ENCODE measurements at places on chromosomes 5 and 9. TPM values are rescaled to one million over a fixed set of nuclear protein-coding genes. Genes with fewer than 3 reads are reported as not detected.

The C9orf50 gene
- not detected for total RNA-seq

The SV2C gene
- 2.1 TPM for total RNA-seq

The ANKRD34B gene
- total RNA-seq: not detected

The SLC6A7 gene
- total RNA-seq: not detected

DNA sequence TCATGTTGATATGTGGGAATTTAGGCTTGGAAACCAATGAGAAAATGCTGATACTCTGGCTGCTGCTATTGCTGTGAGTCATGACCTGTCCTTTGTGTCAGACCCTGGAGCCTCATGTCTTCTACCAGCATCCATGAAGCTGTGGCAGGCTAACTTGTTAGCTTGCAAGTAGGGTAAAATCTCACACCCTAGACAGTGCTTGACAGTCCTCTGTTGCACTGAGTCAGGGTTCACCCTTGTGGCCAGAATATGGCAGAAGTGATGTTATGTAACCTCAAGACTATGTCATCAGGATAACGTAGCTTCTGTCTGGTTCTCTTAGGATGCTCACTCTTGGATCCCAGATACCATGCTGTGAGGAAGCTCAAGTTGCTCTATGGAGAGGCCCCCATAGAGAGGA is 110.8 kb downstream of the LHX2 start:
- no peak for DNase-seq

DNA sequence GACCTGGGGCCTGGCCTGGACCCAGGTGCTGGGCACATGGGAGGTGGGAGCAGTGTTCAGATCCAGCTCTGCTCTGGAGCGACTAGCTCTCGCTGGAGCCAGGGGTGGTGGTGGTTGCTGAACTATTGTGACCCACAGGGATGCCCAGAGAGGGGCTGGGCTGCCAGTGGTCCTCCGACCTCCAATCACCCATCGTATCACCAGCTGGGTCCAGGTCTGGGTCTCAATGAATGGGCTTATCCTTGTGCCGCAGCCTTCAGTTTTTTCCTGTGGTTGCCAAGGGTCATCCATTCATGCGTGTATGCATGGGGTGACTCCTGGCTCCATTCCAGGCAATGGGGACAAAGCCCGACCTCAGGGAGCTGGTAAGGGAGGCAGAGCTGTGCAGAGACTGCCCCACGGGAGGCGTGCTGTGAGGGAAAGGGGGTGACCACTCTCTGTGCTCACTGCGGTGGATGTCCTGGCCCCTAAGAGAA is 68.6 kb upstream of the RNF130 start:
- no peak for DNase-seq

DNA sequence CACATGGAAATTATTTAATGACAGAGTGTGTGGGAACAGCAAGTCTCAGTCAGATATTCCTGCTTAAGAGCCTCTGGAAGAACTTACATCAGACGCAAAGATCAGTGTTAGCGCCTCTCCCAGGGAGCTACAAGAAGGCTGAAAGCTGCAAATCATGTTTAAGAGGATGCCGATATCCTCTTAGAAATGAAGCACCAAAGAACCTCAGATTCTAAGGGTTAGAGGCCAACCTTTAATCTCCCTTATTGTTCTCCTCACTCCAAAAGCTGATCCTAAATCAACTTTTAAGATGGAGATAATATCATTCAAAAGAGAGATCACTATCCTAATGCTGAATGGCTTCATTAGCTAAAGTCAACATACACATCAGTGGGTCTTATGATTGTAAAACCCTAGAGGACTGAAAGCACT is 160.6 kb downstream of the NFIB start:
- no peak for DNase-seq

GRCh38 chr5:78467752-78468357 is 107.4 kb downstream of the SCAMP1 start:
- DNase-seq: no peak

DNA sequence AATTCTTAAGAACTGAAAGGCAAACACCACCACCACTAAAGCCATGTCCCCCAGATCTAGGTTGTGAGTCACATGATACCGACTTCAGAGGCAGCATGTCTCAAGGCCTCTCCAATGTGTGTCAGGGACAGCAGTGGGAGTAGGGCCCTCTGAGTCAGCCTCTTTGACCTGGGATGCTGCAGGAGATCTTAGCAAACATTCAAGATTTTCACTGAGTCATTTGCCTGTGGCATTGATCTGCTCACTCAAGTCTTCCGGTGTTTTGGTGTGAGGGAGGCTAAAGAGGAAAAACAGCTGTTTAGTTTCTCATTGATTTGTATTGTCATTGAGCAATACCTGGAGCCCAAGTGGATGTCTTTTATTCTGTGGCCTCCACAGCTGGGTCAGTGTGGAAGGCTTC is 36.1 kb downstream of the TMC1 start:
- no peak for DNase-seq

DNA sequence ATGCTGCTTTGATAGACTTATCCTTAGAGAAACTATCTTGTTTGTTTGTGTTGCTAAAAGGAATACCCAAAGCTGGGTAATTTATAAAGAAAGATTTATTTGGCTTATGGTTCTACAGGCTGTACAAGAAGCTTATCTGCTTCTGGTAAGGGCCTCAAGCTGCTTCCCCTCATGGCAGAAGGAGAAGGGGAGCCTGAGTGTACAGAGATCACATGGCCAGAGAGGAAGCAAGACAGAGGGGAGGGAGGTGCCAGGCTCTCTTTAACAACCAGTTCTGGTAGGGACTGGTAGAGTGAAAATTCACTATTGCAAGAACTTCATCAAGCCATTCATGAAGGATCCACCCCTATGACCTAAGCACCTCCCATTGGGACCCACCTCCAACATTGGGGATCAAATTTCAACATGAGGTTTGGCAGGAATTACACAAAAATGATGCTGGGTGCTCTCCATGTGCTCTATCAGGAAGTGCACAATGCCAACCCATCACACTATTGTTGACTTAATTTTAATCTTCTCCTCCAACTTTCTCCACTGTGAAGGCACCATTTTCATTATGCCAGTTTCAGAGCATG is 115.1 kb upstream of the SHB start:
- DNase-seq: no peak

DNA sequence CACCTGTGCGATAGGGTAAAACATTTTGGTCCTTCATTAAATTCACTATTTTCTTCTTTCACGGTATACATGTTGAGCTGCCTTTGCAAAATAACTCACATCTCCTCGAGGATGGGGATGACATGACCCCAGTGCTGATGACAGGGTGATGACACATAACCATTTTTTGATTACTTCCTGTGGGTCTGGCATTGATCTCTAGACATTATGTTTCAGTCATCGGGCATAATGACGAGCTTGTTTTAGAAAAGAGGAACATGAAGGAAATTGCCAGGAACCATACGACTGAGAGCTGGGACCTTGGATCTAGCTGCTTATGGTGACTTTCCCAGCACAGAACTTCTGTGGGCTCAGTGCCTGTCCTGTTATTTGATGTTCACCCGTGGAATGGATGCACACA is 25.2 kb downstream of the COL5A1 start:
- no peak for DNase-seq

DNA sequence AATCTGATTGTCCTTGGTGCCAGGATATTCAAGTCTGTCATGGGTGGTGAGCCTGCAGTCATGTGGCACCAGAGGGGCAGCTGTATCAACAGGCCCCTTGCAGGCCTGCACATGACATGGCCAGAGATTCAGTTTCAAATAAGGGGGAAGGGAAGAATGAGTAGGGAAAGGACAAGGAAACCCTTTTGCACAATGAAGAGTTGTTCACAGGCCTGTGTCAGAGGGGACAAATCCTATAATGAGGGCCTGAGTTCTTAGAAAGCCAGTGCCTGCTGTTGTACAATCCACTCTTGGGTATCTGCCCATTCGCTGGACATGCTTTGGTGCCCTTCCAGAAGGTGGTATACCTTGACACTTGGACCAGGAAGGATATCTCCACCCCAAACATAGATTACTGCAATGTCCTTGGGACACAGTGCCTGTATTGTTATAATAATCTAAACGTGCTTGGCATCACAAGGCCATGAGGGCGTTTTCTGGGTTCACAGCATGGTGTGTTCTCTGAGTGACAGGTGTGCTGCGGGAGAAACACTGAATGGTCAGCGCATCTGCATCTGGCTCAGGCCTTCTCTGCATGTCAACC is 1.9 kb upstream of the TMEM171 start:
- DNase-seq: no peak

Data from urinary bladder (tissue), 4 donors.